NCI-H2081 treated with DMSO at 0.1 percent for 48 hours (cell line): ENCODE measurements at places on chromosomes 3 and 15.

DNA sequence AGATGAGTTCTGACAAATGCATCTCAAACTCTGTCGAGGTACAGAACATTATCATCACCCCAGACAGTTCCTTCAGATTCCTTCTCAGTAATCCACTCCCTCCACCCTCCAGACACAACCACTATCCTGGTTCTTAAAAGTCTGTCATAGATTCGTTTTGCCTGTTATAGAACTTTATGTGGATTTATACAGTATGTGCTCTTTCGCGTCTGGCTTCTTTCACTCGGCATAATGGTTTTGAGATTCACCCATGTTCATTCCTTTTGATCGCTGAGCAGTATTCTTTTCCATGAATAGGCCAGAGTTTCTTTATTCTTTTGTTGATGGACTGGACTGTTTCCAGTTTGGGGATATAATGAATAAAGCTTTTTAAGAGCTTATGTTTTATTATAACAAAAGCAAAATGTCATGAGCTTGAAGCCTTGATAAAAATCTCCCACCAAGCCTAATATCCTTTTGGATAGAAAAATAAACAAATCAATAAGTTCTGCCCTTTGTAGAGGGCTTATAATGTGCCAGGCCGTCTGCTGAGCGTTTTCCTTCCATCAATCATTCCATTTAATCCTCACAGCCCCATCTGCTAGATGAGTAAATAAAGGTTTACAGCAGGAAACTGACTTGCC, 21.3 kb upstream of the RFTN1 start:
- DNase-seq, result peak; percentile 34

GRCh38 chr15:56251315-56252095, 7.8 kb upstream of the RFX7 start:
- no peak for DNase-seq

DNA sequence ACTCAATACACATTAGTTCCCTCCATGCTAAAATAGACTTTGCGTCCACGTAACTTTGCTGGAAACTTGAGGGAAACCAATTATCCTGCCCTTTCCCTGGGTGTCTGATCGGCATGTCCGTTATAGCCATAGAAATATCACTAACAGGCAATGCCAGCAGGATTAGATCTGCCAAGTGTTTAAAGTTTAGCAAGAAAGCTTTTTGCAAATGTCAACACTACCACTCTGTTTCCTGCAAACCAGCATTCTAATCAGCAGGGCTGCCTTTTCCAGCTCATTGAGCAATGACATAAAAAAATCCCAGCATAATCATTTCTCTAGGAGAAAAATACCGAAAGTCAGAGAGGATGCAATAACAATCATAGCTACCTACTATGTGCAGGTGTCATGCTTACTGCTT, 60.9 kb downstream of the NOX5 start:
- DNase-seq, result no peak

- peak; percentile 78 for DNase-seq
Measured at GRCh38 chr3:77931255-77932009, 891.5 kb downstream of the ROBO2 start.

GRCh38 chr3:177781686-177782161, 584.4 kb upstream of the TBL1XR1 start:
- DNase-seq, result no peak

DNA sequence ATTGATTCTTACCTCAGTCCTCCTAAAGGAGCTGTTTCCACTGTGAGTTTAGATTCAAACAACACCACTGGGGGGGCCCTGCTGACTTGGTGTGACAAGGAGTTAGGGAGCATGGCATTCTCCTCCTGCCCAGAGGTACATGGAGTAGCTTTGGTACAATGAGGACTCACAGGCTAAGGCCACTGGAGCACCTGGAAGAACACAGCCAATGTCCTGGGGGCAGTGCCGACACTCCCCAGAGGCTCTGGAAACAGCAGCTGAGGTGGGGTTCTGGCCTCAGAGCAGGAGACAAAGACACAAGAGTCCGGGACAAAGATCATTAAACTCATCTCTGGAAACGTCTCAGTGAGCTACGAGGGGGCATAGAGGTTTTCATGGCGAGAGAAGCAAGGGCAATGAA, 69.7 kb upstream of the POMGNT2 start:
- DNase-seq, result no peak

- no peak for DNase-seq
Measured at GRCh38 chr3:15315003-15315402, 17.4 kb downstream of the SH3BP5 start.

DNA sequence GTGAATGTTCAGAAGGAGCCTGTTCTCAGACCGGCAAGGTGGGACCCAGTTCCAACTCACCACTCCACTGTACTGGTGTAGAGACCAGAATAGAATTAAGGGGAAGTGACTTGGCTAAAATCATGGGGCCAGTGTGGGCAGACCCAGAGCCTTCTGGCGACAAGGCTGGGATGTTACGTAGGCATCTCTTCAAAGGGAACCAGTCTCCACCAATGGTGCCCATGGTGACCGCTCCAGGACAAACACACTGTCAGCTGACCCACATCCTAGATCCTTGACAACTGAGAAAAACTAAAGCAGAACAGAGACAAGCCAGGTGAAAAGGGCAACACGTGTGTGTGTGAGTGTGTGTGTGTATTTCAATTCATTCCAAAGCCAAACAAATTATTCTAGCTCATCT, 321.7 kb upstream of the FRG2C start:
- no peak for DNase-seq

DNA sequence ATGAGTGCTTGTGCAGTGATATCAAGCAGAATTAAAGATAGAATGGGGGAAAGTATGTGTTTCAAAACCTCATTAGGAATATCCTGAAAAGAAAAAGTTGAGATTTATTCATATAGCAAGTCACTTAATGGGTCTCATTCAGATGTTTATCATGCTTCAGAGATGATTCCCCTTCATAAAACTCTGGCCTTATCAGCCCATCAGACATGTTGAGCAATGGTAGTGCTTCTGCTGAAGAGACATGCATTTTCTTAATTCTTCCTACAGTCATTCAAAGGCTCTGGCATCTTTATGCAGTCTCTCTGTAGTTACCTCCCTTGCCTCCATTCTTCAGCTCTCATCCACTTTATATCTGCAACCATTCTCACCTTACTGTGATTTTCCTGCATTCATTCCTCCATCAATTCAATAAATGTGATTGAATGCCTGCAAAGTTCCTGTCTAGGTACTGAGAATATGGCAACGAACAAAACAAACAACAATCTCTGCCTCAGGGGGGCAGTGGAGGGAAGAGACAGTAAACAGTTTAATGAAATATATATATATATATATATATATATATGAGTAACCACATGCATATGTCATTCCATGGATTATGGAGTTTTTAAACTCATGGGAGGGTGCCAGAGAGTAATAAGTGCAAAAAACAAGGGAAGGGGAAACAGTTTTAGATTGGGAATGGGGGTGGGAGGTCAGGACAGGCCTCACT, 138.5 kb downstream of the NECTIN3 start:
- DNase-seq, result no peak

- no peak for DNase-seq
Measured at GRCh38 chr3:196661400-196661799, 21.9 kb downstream of the NRROS start.

DNA sequence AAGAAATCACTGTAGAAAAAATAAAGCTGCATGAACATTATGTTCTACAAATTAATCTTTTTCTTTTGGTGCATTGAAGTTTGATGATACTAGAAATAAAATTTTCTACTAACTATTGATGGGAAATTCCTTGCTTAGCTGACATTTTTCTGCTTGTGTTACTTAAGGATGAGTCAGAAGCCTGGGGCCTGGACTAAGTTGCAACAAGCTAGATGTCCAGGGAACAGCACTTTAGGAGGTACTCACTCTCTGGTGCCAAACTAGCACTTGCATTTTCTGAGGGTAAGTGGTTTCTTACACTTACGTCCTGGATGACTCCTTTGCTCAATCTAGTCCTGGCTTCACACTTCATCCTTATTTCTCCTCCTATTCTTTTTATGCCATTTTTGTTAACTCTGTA, 945.1 kb downstream of the IGSF11 start:
- no peak for DNase-seq

GRCh38 chr3:154085071-154085470, 36.1 kb upstream of the ARHGEF26 start:
- DNase-seq, result no peak

- DNase-seq, result no peak
Measured at GRCh38 chr3:52705438-52705687, 228 bp downstream of the GLT8D1 start.

- DNase-seq, result no peak
Measured at GRCh38 chr15:80456517-80457492, 52.6 kb downstream of the ARNT2 start.
